Body of pancreas (tissue), 4 donors: ENCODE measurements at places on chromosomes 12 and 14.

DNA sequence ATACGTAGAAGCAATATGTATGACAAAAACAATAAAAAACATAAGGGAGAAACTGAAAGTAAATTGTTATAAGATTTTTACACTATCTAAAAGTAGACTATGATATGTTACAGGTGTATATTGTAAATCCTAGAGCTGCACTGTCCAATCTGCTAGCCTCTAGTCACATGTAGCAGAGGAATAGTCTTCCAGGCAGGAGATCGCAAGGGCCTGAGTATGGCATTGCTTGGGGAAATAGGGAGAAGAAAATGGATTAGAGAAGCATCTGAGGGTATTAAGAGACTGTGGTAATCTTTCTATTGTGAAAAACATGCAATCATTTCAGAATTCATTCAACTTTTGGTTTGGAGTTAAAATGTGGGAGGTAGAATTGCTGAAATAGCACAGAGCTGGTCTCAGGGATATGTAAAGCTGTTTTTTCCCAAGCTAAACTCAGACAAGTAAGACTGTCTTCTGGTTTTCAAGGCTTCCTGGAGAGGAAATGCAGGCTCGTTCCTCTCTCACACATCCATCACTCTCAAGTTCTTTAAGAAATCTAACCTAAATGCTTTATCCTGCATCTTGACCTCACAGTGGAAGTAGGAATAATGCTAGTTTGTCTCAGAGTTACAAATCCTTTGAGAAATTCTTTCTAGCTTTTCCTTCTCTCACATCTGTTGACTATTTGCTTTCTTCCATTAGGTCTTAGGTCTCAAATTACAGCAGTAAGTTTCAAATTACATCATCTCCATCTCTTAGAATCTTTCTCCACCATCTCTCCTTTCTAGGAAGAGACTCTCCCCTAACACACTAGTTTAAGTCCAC lies 7.6 kb upstream of the CCDC184 start:
- no peaks in the 10 kb centered on the region for H3K36me3 ChIP-seq
- H3K4me3 ChIP-seq = no peak overlapping the region
- DNase-seq = no peak
- no peaks in the 10 kb centered on the region for H3K27me3 ChIP-seq
- peaks cover 6% of the 10 kb centered on the region for H3K4me1 ChIP-seq
- H3K27ac ChIP-seq = no peak overlapping the region

DNA sequence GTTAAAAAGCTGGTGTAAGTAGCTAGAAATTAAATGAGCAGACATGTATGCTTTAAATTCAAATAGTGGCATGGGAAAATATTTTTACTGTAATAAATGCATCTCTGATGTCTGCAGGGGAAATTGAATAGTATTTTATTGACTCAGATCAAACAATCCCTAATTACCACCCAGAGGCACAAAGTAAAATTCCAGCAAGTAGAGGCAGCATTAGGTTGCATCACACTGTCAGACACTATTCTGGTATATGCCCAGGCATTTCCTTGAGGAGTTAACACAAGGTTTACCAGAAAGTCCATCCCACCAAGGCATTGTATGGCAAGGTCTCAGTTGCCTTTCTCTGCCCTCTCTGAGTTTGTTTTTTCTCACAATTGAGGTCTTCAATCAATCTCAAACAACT lies 201.6 kb upstream of the KITLG start:
- H3K4me1 ChIP-seq = no peaks in the 10 kb centered on the region
- DNase-seq = no peak
- no peak overlapping the region for H3K27ac ChIP-seq
- no peak overlapping the region for H3K4me3 ChIP-seq

- H3K27me3 ChIP-seq = no peaks in the 10 kb centered on the region
- H3K4me1 ChIP-seq = no peaks in the 10 kb centered on the region
- no peak overlapping the region for H3K4me3 ChIP-seq
- no peak for DNase-seq
Observed at GRCh38 chr12:50041062-50041860, 16.0 kb upstream of the RACGAP1 start.

DNA sequence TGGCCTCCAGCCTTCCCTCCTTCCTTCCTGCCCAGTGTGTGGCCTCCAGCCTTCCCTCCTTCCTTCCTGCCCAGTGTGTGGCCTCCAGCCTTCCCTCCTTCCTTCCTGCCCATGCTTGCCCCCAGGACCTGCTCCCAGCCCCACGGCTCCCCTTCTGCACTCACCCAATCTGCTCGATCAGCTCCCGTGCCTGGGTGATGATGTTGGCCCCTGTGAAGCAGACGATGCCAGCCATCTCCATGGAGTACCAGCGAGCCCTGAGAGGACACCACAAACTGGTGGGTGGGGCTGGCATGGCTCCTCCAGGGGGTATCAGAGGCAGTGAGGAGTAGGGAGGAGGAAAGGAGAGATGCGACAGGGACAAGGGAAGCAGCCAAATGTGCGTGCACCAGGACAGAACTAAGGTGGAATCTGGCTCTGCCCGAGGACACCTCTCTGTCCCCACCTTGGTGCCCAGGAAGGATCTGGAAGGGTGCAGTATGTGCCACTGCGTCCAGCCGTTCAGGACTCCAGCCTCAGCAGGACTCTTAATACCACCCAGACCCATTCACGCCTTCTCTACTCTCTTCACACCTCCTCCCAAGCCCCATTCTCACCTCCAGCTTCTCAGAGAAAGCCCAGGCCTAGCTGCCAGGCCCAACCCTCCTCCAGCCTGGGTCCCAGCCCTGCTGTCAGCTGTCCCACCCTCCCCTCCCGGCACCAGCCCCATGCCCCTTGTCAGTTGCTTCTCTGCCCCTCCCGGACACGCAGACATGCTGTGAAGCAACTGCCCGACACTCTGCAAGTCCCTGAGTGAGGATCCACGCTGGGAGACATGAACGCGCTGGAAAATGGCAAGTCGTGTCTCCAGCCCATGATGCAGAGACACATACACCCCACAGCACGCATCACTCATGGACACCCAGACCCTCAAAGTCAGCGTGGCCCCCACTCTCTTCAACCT lies 22.7 kb downstream of the POLE start:
- H3K27me3 ChIP-seq = no peaks in the 10 kb centered on the region
- no peaks in the 10 kb centered on the region for H3K4me1 ChIP-seq
- H3K4me3 ChIP-seq = no peak overlapping the region
- H3K36me3 ChIP-seq = no peaks in the 10 kb centered on the region
- H3K27ac ChIP-seq = no peak overlapping the region

GRCh38 chr12:100447381-100447780 lies 26.3 kb upstream of the NR1H4 start:
- H3K4me3 ChIP-seq = no peak overlapping the region
- H3K4me1 ChIP-seq = peaks cover 11% of the 10 kb centered on the region
- no peak overlapping the region for H3K27ac ChIP-seq
- no peak for DNase-seq
- no peaks in the 10 kb centered on the region for H3K36me3 ChIP-seq
- H3K27me3 ChIP-seq = no peaks in the 10 kb centered on the region

- no peaks in the 10 kb centered on the region for H3K27me3 ChIP-seq
- H3K27ac ChIP-seq = no peak overlapping the region
- H3K4me3 ChIP-seq = no peak overlapping the region
- no peaks in the 10 kb centered on the region for H3K4me1 ChIP-seq
- H3K36me3 ChIP-seq = no peaks in the 10 kb centered on the region
Observed at GRCh38 chr12:10140001-10140400, 10.0 kb upstream of the CLEC7A start.

DNA sequence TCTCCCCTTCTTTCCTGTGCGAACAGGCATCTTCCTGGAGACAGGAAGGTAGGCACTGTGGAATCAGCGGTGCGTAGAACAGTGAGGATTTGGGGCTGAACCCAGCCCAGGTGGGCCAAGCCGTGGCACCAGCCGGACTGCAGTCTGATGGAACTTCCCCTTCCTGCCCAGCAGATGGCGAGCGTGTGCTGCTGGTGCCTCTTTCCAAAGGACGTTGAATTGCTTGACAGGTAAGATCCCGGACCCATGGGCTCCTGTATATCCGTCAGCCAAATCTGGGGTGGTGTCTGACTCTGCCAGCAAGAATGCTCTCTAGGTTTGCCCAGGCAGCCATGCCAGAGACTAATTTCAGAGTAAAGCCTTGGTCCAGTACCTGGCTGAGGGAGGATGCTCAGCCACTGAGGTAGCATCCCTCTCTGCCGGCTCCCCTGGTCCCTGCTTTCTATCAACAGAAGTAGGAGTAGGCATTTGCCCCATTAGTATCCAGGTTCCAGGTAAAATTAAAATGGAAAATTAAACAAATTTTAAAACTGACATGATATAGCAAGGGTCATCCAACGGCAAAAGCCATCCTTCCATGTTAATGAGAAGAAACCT lies 21.1 kb upstream of the KCNA5 start:
- H3K4me3 ChIP-seq = no peak overlapping the region
- H3K4me1 ChIP-seq = no peaks in the 10 kb centered on the region
- H3K36me3 ChIP-seq = no peaks in the 10 kb centered on the region
- no peak overlapping the region for H3K27ac ChIP-seq
- H3K27me3 ChIP-seq = no peaks in the 10 kb centered on the region
- peak; percentile 52 for DNase-seq

DNA sequence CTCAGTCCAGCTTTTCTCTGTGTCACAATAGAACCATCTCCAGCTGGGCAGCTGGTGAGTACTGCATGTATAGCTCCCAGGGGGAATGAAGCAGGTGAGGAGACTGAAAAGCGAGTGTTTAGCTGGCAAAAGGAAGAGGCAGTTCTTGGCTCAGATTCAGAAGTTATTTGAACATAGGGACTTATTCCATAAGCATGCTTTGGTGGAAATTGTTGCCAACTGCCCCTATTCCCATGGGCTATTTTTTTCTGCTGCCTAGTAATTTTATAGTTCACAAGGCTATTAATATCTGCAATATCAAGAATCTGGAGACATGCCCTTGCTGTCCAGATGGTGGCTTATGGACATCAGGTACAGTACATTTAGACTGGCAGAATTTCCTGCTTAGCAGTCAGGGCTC lies 1112.7 kb downstream of the LRFN5 start:
- no peaks in the 10 kb centered on the region for H3K27me3 ChIP-seq
- no peak overlapping the region for H3K27ac ChIP-seq
- DNase-seq = peak; percentile 77
- H3K36me3 ChIP-seq = no peaks in the 10 kb centered on the region
- H3K4me3 ChIP-seq = no peak overlapping the region
- H3K4me1 ChIP-seq = no peaks in the 10 kb centered on the region

- no peak overlapping the region for H3K4me3 ChIP-seq
- no peak for DNase-seq
- H3K27me3 ChIP-seq = no peaks in the 10 kb centered on the region
- no peak overlapping the region for H3K27ac ChIP-seq
- H3K4me1 ChIP-seq = no peaks in the 10 kb centered on the region
Observed at GRCh38 chr12:112446008-112446725, 27.4 kb downstream of the PTPN11 start.

- no peaks in the 10 kb centered on the region for H3K36me3 ChIP-seq
- no peaks in the 10 kb centered on the region for H3K4me1 ChIP-seq
- no peak overlapping the region for H3K4me3 ChIP-seq
- H3K27me3 ChIP-seq = no peaks in the 10 kb centered on the region
Observed at GRCh38 chr12:17326649-17327048, 720.7 kb upstream of the LMO3 start.

DNA sequence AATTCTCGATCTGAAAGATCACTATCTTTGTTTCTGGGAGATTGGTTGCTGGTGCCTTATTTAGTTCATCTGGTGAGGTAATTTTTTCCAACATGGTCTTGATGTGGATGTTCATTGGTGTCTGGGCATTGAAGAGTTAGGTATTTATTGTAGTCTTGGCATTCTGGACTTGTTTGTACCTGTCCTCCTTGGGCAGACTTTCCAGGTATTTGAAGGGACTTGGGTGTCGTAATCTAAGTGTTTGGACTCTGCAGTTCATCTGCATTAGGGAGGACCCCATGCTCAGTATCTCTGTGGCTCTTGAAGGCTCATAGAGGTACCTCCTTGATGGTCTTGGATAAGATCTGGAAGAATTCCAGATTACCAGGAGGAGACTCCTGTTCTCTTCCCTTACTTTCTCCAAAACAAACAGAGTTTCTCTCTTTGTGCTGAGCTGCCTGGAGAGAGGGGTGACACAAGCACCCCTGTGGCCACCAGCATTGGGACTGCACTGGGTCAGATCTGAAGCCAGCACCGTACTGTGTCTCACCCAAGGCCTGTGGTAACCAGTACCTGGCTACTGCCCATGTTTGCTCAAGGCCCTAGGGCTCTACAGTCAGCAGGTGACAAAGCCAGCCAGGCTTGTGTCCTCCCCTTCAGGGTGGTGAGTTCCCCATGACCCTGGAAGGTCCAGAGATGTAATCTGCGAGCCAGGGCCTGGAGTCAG lies 5.3 kb downstream of the A2ML1 start:
- no peaks in the 10 kb centered on the region for H3K36me3 ChIP-seq
- H3K4me1 ChIP-seq = no peaks in the 10 kb centered on the region
- no peaks in the 10 kb centered on the region for H3K27me3 ChIP-seq
- H3K27ac ChIP-seq = no peak overlapping the region
- H3K4me3 ChIP-seq = no peak overlapping the region

GRCh38 chr14:20855652-20856291 lies 35.4 kb upstream of the RNASE3 start:
- no peaks in the 10 kb centered on the region for H3K27me3 ChIP-seq
- DNase-seq = peak; percentile 76
- H3K4me1 ChIP-seq = peaks cover 11% of the 10 kb centered on the region
- H3K4me3 ChIP-seq = no peak overlapping the region
- H3K36me3 ChIP-seq = no peaks in the 10 kb centered on the region

- H3K27me3 ChIP-seq = no peaks in the 10 kb centered on the region
- no peak overlapping the region for H3K4me3 ChIP-seq
- H3K27ac ChIP-seq = peak overlapping the region; percentile 33
- H3K4me1 ChIP-seq = peaks cover 26% of the 10 kb centered on the region
Observed at GRCh38 chr12:6998715-6999451, 19.4 kb downstream of the LPCAT3 start.

DNA sequence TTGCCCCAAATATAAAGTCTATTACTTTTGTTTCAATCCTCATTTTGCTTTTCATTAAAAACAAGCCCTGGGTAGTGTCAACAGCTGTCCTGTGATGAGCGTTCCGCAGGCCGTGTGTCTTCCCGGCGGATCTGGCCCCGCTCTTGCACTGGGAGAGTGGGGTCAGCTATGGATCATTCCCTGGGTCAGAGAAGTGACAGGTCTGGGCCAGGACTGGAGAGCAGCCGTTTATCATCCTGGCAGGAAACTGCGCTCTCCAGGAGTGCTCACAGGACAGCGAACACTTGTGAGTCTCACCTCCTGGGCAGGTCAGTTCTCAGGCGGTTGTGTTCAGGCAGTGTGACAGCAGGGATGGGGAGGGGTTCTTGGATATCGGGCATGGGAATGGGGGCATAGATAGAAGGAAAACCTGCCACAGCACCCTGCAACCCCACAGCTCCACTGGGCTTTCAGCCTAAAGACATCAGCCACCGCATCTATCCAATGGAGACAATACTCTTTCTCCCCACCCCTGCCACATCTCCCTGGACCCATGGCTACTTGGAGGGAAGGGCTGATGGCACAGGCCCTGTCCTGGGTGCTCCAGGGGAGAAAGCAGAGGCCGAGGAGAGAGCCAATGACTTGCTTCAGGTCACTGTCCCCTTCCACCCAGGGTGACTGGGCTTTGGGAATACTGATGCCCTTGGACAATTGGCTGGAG lies 47.8 kb upstream of the CHGA start:
- H3K4me3 ChIP-seq = no peak overlapping the region
- DNase-seq = peak; percentile 16
- H3K27me3 ChIP-seq = no peaks in the 10 kb centered on the region
- H3K4me1 ChIP-seq = peaks cover 45% of the 10 kb centered on the region
- H3K36me3 ChIP-seq = no peaks in the 10 kb centered on the region
